ENCODE measurements at places on chromosomes 5 and 9.
A peak's percentile ranks its signal among the peaks of the same experiment; 100 is the strongest.

GRCh38 chr9:98942906-98943681, 613 bp upstream of the COL15A1 start:
- no peak for DNase-seq

- no peak for DNase-seq
These were observed 70.8 kb upstream of the STARD4 start for GRCh38 chr5:111582993-111583601.

DNA sequence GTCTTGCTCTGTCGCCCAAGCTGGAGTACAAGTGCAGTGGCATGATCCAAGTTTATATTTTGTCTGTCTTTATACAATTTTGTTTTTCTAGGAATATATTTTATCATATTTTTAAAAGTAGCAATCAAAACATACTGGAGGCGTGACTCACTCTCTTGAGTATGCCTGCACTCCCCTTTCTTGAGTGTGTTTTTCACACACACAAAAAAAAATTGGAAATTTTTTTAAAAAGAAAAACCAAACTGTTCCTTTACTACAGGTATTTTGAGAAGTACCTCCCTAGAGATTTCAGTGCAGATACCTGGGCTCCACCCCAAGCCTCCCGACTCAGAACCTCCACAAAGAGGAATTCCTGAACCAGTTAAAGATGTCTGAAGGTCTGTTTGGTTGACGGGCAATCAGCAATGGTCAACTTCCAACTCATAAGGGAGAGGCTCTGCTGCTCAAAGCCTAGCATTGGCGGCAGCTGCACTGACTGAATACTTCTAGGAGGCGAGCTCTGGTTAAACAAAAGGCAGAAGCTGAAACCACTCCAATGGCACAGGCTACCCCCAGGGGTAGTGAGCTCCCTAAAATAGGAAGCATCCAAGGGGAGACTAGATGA, 27.4 kb downstream of the PDE6A start:
- DNase-seq = no peak

DNA sequence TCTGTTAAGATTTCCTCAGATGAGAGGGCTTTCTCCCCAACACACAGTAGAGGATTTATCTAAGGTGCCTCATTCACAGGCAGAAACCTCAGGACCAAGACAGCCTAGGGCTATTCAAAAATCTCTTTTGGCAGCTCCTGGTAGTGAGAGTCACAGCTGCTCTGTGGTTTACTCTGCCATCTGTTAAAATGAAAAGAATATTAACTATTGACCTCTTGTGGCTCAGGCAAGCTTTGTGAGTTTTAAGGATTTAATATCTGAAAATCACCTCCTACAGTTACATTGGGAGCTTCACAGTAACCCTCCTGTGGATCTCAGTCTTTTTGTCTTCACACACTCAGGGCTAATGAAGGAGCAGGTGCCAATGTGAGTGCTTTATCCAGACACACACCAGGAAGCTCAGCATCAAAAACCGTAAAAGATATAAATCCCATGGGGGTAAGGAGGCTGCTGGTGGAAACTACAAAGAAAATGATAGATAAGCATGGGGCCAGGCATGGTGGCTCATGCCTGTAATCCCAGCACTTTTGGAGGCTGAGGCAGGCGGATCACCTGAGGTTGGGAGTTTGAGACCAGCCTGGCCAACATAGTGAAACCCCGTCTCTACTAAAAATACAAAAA, 29.7 kb downstream of the PPP1R2B start:
- no peak for DNase-seq

- no peak for DNase-seq
These were observed 21.0 kb upstream of the C9orf40 start for GRCh38 chr9:74973714-74974113.

DNA sequence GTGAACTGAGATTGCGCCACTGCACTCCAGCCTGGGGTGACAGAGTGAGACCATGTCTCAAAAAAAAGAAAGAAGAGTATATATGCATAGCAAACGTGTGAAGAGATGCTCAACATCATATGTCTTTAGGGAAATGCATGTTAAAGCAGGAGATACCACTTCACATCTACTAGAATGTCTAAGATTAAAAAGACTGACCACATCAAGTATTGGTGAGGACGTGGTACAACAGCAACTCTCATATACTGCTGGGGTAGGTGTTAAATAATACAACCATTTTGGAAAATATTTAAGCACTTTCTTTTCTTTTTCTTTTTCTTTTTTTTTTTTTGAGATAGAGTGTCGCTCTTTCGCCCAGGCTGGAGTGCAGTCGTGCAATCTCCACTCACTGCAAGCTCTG, 1.6 kb upstream of the TBC1D13 start:
- DNase-seq = no peak

DNA sequence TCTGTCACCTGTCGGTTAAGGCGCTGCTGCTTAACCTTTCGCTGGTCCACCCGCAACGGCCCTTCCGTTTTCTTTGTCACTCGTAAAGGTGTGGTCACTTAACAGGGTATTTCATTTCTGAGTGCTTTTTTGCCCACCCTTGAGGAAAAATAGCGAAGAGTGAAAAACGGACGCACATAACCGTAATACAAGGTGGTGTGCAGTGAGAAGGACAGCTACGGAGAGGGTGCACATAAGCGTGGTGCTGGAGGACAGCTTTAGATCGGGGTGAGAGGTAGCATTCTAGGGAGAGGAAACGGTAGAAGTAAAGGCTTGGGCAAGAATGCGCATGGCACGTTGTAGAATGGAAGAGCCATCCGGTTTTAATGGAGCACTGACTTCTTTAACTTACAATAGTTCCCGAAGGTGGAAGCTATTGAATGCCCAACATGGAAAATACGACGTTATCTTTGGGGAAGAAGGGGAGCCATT, 761 bp downstream of the CCT5 start:
- DNase-seq = peak; percentile 12

GRCh38 chr9:89609426-89610006, 4.7 kb downstream of the GADD45G start:
- DNase-seq = no peak

DNA sequence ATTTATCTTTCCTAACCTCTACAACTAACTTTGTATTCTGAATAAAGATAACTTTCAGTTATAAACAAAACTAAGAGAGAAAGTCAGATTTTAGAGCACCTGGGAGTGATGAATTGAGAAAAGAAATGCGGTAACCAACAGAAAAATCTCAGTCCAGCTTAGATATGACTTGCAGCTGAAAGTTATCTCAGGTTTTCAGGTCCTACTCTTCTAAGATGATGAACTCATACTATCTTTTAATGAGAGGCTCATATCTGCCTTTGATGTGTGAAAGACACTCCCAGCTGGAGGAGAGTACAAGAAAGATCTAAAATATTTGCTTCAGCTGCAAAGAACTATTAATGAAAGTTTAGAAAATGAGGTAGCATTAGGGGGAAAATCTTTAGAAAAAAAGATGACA, 190.5 kb downstream of the DENND1A start:
- DNase-seq = no peak

GRCh38 chr5:84614906-84615305, 230.2 kb upstream of the EDIL3 start:
- no peak for DNase-seq

DNA sequence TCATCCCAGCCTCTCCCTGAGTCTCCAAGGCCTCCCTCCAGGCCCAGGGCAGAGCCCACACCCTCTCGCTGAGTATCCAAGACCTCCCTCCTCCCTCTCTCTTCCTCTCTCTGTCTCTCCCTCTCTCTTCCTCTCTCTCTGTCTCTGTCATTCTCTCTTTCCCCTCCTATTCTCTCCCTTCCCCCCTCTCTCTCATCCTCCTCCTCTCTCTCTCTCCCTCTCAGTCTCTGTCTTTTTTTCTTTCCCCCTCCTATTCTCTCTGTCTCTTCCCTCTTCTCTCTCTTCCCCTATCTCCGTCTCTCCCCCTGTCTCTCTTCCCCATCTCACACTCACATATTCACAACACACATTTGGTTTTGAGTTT, 8.1 kb downstream of the SLC6A19 start:
- DNase-seq = no peak

- DNase-seq = no peak
These were observed 247.2 kb downstream of the NTRK2 start for GRCh38 chr9:84916769-84917168.

DNA sequence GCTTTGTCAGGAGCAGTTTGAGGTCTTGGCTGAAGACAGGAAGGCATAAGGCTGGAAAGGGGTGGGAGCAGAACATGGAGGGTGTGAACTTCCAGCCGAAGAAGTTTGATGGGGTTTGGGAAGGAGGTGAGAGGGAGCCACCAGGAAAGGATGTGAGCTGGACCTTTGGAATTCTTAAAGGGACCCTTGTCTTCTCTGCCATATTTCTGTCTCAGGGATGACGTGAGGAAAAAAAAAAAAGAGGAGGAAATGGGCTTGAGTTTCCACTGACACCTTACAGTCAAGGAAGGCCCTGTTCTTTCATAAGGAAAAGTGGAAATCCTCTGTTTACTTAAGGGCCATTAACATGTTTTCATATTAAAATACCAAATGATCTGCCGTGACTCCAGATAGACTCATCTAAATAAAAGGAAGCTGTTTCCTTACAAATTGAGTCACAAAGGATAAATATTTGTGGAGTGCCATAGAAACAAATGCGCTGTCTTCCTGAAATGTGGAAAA, 132.1 kb downstream of the PALM2AKAP2 start:
- no peak for DNase-seq

- no peak for DNase-seq
These were observed 57.9 kb upstream of the GRIA1 start for GRCh38 chr5:153432583-153432982.

Measured in CD4-positive, alpha-beta T cell treated with Interleukin-2 at 100 ng/mL for 4 hours (primary cell).